ENCODE measurements at places on chromosomes 3 and 15. TPM values are rescaled to one million over a fixed set of nuclear protein-coding genes. Genes with fewer than 3 reads are reported as not detected.

The PAQR5 gene
- total RNA-seq, result 0.97 TPM

The BOC gene
- 10.6 TPM for total RNA-seq

- no peak for DNase-seq
Measured at GRCh38 chr3:42853739-42854302, 21.9 kb downstream of the CYP8B1 start.

GRCh38 chr3:45922950-45923590 is 20.2 kb upstream of the CXCR6 start:
- DNase-seq, result no peak

- DNase-seq, result no peak
Measured at GRCh38 chr3:32951410-32951811, at the start of gene CCR4. TSS of gene CCR4 (plus strand) at chr3:32951644. CDS start at chr3:32953423, 1,779 bp downstream.

DNA sequence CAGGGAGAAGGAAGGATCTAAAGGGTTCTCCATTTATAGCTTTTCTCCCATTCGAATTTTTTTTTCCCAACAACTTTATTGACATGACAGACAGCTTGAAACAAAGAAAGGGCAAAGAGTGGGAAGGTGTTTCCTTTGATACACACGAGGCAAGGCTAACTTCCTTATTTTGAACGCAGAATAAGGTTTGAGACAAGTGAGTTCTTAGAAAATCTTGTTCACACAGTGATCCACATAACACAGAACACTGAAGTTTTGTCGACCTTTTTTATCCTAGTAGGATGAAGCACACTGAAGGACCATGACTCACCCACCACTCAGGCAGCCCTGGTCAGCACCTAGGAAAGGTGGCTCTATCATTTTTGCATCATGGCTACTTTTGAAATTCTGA is 425.8 kb upstream of the MDFIC2 start:
- DNase-seq, result no peak

GRCh38 chr15:80343554-80343992 is 60.6 kb upstream of the ARNT2 start:
- DNase-seq, result peak; percentile 93

DNA sequence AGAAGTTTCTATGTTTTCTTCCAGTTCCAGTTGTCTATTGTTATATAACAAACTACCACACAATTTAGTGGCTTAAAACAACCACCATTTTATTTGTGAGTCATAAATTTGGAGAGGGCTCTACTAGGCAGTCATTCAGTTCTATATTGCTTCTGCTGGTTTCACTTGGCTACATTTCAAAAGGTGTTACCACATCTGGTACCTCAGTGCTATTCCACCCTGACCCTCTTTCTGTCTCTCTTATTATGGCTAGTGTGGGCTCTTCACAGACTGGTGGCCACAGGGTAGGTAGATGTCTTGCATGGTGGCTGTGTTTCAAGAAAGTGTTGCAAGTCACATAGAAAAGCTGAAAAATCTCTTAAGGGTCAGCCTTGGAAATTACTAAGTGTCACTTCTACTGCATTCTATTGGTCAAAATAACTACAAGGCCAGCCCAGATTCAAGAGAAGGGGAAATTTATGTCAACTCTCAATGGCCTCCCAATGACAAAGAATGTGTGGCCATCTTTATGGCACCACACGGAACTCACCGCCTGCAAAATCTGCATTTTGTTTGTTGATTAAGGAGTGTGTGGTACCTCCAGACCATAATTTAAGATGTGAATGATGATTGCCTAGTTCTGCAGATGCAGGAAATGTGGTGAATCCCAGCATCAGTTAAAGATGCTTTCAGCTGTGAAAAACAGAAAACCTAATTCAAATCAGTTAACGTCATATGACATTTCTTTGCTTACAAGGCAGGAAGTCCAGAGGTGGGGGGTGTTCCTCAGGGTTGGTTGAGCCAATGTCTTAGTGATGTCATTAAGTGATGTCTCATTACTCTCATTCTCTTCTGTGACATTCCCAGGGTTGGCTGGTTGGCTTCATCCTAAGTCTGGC is 105.8 kb upstream of the RASGRP1 start:
- DNase-seq, result no peak
